Gastrocnemius medialis (tissue), 4 donors: ENCODE measurements at places on chromosomes 5 and 9.
A peak's percentile ranks its signal among the peaks of the same experiment; 100 is the strongest.

- no peak for DNase-seq
Observed at GRCh38 chr5:115351356-115352195, 55.1 kb upstream of the CCDC112 start.

DNA sequence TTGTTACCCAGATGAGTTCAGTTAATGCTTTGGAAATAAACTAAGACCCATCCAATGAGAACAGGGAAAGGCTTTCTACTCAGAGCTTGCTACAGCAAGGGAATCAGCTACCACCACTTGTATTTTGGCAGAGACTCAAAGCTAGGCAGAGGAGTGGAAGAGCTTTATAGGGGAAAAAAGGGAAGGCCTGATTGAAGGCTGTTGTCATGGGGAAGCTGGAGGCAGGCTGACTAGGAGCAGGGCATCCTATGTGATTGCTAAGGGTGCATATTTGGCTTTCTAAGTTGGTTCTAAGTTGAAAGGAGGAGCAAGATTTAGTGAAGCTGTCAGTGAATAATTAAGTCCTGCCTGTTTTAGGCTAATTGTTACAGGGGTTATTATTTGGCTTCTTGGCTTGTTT, 115.5 kb downstream of the PTTG1 start:
- no peak for DNase-seq

GRCh38 chr5:94793816-94794198, 175.3 kb downstream of the SLF1 start:
- DNase-seq: no peak

DNA sequence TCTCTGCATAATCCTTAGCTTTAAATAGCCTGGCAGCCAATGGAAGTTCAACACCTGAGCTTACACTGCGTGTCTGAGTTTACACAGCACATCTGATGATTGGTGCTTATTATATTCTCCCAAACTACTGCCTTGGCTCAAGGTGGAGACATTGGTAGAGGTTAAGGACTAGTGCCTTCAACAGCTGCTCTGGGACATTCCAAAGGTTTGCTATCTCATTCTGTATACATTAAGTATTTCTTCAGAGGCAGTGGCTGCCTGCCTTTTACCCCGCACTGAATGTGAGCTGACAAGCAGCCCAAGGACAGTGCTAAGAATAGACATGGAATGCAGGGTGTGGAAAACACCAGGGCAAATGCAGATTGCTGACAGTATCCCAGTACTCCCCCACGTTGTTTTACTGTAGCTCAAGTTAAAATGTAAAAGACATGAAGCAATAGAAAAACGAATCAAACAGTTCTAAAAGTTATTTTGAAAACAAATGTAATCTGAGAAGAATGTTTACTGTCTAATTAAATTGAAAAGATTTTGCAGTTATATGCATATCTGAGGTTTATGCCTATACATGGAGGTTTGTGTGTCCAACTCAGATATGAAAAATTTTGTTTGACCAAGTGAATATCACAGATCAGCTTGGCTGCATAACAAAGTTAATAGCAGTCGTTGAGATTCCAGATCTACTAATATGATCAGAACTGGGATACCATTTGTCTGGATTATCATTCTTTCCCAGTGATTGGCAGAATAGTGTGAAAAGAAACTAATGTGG, 1.8 kb downstream of the HSPB3 start:
- peak; percentile 65 for DNase-seq

GRCh38 chr9:116605060-116605459, 82.0 kb upstream of the TRIM32 start:
- DNase-seq: no peak

- DNase-seq: no peak
Observed at GRCh38 chr9:80218328-80218727, 646.6 kb downstream of the TLE4 start.

GRCh38 chr9:136614372-136614922, 48.3 kb upstream of the EGFL7 start:
- no peak for DNase-seq

DNA sequence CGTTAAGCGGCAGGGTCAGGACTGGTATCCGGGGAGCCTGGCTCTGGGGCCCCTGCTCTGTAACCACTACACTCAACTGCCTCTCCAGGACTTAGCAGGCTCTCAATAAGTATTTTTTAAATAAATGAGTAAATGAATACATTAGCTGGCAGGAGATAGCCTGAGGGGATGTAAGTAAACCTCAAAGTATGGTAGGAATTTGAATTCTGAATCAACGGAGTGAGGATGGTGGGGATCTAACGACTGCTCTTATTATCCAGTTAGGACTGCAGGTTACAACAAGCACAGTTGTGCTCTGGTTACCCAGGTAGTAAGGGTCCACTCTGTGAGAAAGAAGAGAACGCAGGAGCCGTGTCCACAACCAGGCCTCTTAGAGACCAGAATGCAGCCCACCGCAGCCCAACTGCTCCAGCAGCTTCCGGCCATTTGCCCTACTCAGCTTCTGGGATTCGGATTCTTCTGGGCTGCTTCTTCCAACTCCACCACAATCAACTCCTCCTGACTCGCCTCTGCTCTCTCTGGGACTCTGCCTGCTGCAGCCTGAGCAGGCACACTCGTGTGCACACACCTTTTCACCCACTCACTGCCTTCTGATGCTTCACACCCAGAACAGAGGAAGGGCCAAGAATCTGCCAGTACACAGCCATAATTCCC, 52.6 kb downstream of the MED27 start:
- no peak for DNase-seq

DNA sequence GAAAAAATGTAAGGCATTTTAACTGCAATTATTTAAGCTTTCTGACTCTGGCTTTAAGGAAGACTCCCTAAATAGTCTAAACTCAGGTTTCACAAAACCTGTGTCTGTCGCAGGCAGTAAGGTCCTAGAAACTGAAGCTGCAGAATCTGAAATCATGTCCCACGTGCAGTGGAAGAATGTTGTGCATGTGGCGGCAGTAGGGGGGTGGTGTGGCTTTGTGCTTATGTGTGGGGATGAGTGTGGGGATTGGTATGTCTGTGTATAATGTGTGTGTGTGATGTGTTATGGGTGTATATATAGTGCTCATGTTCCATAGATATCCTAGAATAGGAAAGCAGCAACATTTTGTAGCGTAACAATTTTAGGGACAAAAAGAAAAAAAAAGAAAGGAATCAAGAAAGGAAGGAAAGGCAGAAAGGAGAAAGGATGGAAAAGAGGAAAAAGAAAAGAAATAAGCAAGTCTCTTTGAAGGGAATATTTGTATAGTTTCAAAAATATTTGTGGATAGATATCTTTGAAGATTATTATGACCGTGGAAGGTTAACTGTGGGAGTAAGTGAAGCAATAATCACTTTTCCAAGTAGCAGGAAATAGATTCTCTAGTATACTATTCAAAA, 6.6 kb downstream of the ANKDD1B start:
- no peak for DNase-seq

GRCh38 chr5:179201986-179202385, 141.8 kb downstream of the ZNF354C start:
- no peak for DNase-seq

- DNase-seq: no peak
Observed at GRCh38 chr9:98971168-98971914, 27.6 kb downstream of the COL15A1 start.

- DNase-seq: no peak
Observed at GRCh38 chr5:117999939-118000549, 988.3 kb downstream of the DTWD2 start.

DNA sequence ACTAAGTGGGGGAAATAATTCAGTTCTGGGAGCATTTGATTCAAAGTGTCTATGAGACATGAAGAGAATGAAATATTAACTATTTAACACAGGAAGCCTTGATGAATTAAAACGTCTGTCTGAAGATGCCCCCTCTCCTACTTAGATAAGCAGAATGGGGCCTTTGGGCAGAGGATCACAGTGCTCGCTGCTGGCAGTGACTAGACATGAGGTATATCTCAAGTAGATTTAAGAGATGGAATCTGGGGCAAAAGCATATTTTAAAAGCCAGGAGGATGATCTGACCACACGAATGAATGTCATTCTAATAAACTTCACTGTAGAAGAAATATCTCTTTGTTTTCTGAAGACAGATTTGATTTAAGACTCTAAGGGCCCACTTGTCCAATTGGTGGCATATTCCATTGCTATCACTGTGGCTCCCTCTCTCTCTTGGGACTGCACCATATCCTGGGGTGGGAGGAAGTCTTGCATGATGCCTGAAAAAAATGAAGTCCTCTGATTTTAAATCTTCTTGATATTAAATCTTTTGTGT, 254.0 kb downstream of the MAN2A1 start:
- DNase-seq: no peak

DNA sequence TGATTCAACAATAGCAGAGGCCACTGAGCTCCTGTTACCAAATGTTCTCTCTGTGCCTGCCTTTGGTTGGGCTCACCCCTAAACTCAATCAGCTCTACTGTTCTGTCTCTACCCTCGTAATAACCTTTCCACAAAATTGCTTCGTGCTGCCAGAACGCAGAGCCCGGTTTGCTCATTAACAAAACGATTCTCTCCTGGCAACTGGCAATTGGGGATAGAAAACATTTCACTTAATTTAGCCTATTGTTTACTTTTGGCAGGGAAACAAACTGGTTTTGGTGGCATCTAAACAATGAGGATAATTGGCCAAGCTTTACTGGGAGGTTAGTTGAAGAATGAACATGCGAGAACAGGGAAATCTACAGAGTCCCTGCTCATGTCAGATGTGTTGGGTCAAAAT, 56.6 kb downstream of the SLC28A3 start:
- DNase-seq: no peak

GRCh38 chr9:114364134-114365041, 23.4 kb downstream of the AKNA start:
- DNase-seq: no peak

DNA sequence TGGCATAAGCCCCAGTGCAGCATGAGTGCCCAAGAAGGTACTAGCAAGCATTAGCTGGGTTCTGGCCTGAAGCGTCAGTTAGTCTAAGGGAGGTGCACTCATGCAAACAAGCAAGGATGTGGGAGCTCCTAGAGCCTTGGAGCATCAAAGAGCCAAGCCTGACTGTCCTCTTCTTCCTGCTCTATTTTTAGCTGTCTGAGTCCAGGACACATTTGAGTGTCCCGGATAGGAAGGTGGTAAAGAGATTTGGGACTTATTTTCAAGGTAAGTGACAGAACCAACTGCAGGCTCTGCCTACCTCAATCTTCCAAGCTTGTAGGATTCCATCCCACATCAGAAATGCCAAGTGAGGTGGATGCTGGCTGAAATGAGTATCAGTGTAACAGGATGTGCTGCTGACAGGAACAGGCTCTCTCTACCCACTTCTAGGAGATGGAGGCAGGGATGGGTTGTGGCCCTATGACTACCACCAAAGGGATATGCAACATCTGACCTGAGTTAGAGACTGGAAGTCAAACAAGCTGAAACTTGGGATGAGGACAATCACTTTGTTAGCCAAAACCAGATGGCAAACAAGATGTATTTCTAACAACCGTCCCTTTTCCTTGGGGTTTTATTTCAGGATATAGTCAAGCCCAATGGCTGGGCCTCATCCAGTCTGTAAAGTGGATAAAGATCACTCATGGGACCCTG, 15.1 kb downstream of the MACROH2A1 start:
- DNase-seq: no peak

- no peak for DNase-seq
Observed at GRCh38 chr9:1580215-1580614, 434.9 kb upstream of the SMARCA2 start.

- no peak for DNase-seq
Observed at GRCh38 chr5:13830536-13830935, 114.0 kb downstream of the DNAH5 start.

- no peak for DNase-seq
Observed at GRCh38 chr5:175616083-175616482, 41.8 kb upstream of the HRH2 start.

DNA sequence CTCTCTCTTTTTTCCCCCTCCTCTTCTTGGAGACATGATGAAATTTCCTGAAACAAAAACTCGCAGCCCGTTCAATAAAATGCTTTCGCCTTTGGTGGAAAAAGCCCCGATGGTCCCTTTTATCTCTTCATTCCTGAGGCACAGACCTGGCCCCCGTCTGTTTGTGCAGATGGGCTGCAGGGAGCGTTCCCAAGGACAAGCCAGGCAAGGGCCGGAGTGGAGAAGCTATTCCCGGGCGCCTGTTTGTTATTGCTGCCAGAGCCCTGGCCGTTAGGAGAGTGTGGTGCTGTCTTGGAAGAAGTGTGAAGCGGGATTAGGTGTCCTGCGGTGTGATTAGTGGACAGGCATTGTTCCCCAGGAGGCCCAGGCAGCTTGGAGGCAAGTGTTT, 71.9 kb downstream of the SMIM23 start:
- DNase-seq: no peak

GRCh38 chr5:173923218-173924095, 35.3 kb downstream of the CPEB4 start:
- no peak for DNase-seq

- no peak for DNase-seq
Observed at GRCh38 chr5:74762599-74762998, 4.3 kb downstream of the GFM2 start.
